ENCODE measurements at places on chromosomes 3 and 15.
A peak's percentile ranks its signal among the peaks of the same experiment; 100 is the strongest.

DNA sequence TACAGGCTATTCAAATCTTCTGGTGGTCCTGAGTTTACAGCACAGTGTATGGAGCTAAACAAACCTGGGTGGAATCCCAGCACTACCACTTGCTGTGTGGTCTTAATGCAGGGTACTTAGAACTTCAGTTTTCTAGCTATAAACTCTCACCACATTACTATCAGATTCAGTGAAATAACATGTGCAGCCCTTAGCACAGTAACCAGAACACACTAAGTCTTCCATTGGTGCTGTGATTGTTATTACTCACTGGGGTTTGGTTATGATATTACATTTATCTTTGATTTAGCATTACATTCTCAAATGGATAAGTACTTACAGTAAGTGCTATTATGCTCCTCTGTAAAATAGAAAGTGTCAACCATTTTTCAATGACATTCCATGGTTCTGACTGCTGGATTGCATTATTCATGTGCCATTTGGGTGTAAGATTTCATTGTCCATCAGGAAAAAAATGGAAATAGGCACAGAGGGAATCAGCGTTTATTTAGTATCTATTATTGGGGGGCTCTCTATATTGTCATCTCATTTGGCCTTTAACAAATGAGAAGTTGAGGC, 81.9 kb downstream of the PDE8A start:
- no peak for DNase-seq
- H3K4me1 ChIP-seq: no peaks in the 10 kb centered on the region
- no peak overlapping the region for H3K4me3 ChIP-seq

GRCh38 chr3:78274475-78275065, 1234.7 kb downstream of the ROBO2 start:
- no peak for DNase-seq
- no peaks in the 10 kb centered on the region for H3K4me1 ChIP-seq
- no peaks in the 10 kb centered on the region for H3K36me3 ChIP-seq
- H3K27ac ChIP-seq: no peak overlapping the region
- H3K27me3 ChIP-seq: no peaks in the 10 kb centered on the region

GRCh38 chr15:91699741-91700140, 153.8 kb upstream of the SLCO3A1 start:
- H3K4me1 ChIP-seq: no peaks in the 10 kb centered on the region
- no peak for DNase-seq
- H3K27ac ChIP-seq: no peak overlapping the region
- H3K27me3 ChIP-seq: no peaks in the 10 kb centered on the region

GRCh38 chr15:89370120-89370977, 35.7 kb upstream of the POLG start:
- DNase-seq: no peak
- no peaks in the 10 kb centered on the region for H3K4me1 ChIP-seq
- no peak overlapping the region for H3K27ac ChIP-seq
- no peaks in the 10 kb centered on the region for H3K36me3 ChIP-seq
- H3K27me3 ChIP-seq: peaks cover 6% of the 10 kb centered on the region

GRCh38 chr3:82556113-82556512, 794.7 kb upstream of the GBE1 start:
- DNase-seq: no peak
- H3K36me3 ChIP-seq: no peaks in the 10 kb centered on the region

GRCh38 chr3:127606086-127606805, 8.0 kb downstream of the MCM2 start:
- DNase-seq: no peak
- no peaks in the 10 kb centered on the region for H3K36me3 ChIP-seq
- H3K4me1 ChIP-seq: no peaks in the 10 kb centered on the region
- no peak overlapping the region for H3K4me3 ChIP-seq

GRCh38 chr3:138356730-138357405, 8.5 kb downstream of the MRAS start:
- DNase-seq: no peak
- no peaks in the 10 kb centered on the region for H3K36me3 ChIP-seq
- H3K27me3 ChIP-seq: no peaks in the 10 kb centered on the region

GRCh38 chr3:4855676-4856075, 123.6 kb upstream of the BHLHE40 start:
- no peak overlapping the region for H3K4me3 ChIP-seq
- no peak for DNase-seq
- H3K36me3 ChIP-seq: no peaks in the 10 kb centered on the region
- H3K27me3 ChIP-seq: no peaks in the 10 kb centered on the region

DNA sequence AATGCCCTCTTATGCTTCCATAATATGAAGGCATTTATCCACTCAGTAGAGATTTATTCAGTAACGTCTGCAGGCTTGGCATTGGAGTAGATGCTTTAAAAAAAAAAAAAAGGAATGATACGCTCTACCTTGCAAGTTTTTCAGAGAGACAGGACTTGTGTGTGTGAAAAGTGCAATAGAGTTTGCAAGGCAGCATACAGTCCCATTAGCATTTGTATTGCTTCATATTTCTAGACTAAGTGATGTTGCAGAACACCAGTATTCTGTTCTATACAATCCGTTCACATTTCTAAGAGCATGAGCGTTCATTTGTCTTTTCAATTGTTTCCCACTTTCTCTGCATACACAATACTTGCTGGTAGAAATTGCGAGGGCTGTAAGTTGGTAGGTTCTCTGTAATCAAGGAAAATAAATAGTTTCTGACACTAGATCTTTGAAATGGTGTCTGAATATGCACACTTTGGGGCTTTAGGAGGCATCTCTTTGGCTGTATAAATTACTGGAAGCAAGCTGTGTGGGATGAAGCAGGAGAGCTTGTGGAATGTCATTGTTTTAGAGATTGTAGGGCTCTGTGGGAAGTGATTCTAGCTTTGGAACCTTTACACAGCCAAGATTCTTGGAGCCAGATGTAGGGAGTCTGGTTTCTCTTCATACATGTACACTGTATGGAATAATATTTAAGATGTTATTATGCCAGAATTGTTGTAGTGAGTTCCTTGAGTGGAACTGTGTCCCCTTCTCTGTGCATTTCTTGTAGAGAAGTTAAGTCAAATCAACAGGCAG, 262.7 kb downstream of the FEZF2 start:
- H3K4me1 ChIP-seq: no peaks in the 10 kb centered on the region
- DNase-seq: no peak
- H3K27me3 ChIP-seq: no peaks in the 10 kb centered on the region
- H3K4me3 ChIP-seq: no peak overlapping the region
- no peaks in the 10 kb centered on the region for H3K36me3 ChIP-seq

- H3K27me3 ChIP-seq: no peaks in the 10 kb centered on the region
- no peaks in the 10 kb centered on the region for H3K36me3 ChIP-seq
- no peak overlapping the region for H3K4me3 ChIP-seq
- no peak overlapping the region for H3K27ac ChIP-seq
- DNase-seq: no peak
These were observed 21.3 kb downstream of the LRIG1 start for GRCh38 chr3:66479532-66479947.

DNA sequence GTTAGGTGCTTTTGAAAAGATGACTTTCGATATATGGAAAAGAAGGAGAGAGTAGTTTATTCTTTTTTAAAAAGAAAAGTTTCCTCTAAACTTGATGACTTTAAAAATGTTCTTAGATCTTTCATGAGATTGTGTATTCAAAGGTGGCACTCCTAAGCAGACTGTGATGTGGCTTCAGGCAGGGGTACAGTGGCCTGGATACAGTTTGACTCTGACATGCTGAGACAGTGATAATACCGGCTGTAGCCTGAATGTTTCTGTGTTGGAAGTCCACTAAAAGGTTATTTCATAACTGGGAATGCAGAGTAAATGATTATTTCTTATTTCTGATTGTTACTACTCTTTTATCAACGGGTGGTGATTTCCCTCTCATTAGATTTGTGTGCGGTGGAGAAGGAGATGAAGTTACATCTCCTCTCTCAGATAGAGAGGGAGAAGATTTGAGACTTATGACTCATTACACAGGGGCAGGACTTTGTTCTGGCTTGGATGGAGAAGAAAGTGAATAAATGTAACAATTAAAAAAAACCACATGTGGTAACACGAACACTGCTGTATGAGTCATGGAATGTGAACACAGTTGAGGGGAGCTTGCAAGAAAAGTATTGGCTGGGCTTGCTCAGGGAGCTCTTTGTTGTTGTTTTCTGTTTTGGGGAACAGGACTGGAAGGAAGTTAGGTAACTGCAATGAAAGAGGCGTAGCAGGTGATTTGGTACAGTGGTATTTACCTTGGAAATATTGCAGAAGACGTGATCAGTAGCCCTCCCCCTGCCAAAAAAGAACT, 21.6 kb downstream of the SPTSSB start:
- no peak overlapping the region for H3K27ac ChIP-seq
- peaks cover 7% of the 10 kb centered on the region for H3K4me1 ChIP-seq
- peak; percentile 35 for DNase-seq
- H3K27me3 ChIP-seq: no peaks in the 10 kb centered on the region
- no peak overlapping the region for H3K4me3 ChIP-seq

DNA sequence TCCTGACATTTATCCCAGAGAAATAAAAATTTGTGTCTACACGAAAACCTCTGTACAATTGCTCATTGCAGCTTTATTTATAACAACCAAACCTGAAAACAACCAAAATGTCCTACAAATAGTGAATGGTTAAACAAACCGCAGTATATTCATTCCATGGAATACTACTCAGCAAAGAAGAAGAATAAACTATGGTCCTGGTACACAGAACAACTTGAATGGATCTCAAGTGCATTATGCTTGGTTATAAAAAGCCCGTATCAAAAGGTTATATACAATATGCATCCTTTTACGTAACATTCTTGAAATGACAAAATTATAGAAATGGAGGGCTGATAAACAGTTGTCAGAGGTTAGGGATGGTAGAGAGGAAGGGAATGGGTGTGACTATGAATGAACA, 3.7 kb downstream of the SEC22C start:
- H3K27ac ChIP-seq: no peak overlapping the region
- no peak for DNase-seq
- no peaks in the 10 kb centered on the region for H3K36me3 ChIP-seq
- H3K4me3 ChIP-seq: no peak overlapping the region

DNA sequence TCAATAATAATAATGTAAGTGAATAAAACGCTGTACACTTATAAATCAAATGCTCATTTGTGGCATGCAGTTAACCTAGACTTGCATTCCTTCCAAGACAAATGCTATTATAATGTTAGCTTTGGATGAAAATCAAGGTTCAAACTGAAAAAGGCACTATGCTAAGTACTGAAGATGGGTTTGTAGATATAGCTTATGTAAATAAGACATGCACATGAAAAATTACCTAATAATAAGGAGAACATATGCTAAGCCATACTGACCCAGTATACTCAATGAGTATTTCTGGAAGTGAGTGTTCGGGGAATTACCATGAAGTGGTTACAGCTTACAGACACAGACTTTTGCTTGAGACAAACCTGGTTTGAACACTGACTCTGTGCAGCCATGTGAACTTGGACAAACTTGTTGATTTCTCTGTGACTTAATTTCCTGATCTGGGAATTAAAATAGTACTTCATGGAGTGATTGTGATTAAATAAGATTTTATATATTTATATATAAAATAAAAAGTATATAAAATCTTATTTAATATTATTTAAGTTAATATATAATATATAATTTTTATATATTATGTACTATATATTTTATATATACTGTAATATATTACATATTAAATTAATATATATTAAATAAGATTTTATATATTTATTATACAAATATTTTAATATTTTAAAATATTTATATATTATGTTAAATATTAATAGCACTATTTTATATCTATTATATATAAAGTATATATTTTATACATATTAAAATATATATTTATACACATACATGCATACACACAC, 159.2 kb downstream of the ZPLD1 start:
- H3K36me3 ChIP-seq: no peaks in the 10 kb centered on the region
- H3K27me3 ChIP-seq: no peaks in the 10 kb centered on the region
- DNase-seq: no peak
- H3K4me3 ChIP-seq: no peak overlapping the region
- H3K4me1 ChIP-seq: no peaks in the 10 kb centered on the region
- H3K27ac ChIP-seq: no peak overlapping the region

DNA sequence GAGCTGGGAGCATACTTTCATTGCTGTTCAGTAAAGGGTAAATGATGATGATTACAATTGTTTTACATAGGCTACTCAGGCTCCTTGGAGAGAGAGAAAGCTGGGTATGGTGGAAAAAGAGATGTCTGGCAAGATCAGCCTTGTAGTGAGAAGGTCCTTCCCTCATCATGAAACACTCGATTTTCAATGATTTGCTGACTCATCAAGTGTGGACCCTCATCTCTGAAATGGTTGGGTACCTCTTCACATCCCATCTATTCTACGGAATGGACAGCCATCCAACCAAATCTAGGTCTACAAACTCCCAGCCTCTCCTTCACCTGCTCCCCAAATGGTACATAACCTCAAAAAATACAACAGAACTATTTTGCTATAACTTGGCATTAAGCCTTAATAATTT, 370.5 kb upstream of the WNT5A start:
- no peak for DNase-seq
- H3K27me3 ChIP-seq: no peaks in the 10 kb centered on the region
- H3K4me1 ChIP-seq: no peaks in the 10 kb centered on the region
- no peak overlapping the region for H3K27ac ChIP-seq
- H3K36me3 ChIP-seq: no peaks in the 10 kb centered on the region

DNA sequence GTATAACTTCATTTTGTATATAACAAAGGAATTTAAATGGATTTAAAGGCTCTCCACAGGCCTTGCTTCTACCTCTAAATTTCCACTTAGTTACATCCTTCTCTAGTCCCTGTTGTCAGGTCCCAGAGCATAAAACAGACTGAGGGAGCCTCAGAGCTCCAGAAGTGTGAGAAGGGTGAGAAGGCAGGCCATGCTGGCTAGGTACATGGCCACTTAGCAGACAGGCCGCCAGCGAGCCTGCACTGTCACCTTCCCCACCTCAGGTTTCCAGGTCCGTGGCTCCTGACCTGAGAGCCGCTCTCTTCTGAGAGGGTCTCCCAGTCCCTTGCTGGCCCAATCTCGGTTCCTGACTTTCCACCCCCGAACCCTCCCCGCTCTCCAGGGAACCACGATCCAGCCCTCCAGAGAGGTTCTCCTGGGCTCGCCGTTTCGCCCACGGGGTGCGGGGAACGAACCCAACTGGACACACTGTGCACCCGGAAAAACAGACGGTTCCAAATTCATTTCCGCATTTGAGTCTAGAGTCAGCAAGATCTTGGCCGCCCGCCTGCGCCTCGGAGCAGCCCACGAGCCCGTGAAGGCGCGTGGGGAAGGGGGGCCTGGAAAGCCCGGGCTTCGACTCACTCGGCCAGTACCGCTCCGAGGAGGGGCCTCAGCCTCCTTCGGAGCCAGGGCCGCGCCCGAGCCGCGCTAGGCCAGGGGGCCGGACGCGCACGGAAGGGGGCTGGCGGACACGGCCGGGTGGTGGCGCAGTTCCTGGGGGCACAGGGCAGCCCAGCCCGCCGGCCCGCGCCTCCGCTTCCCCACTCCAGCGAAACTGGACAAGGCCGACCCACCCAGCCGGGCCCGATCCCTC, 16.7 kb upstream of the SOX2 start:
- no peaks in the 10 kb centered on the region for H3K4me1 ChIP-seq
- DNase-seq: no peak
- no peaks in the 10 kb centered on the region for H3K36me3 ChIP-seq
- H3K27ac ChIP-seq: no peak overlapping the region

- H3K27ac ChIP-seq: no peak overlapping the region
- no peak overlapping the region for H3K4me3 ChIP-seq
These were observed 99.6 kb downstream of the TUSC7 start for GRCh38 chr3:116809208-116809607.

Measured in naive thymus-derived CD4-positive, alpha-beta T cell (primary cell).